ENCODE measurements at places on chromosomes 2 and 18.
A peak's percentile ranks its signal among the peaks of the same experiment; 100 is the strongest.

GRCh38 chr2:157307021-157307420, 18.6 kb downstream of the ERMN start:
- no peak for DNase-seq

GRCh38 chr2:189858291-189858690, 74.0 kb downstream of the PMS1 start:
- DNase-seq = no peak

GRCh38 chr2:143333168-143333791, 204.1 kb downstream of the ARHGAP15 start:
- no peak for DNase-seq

DNA sequence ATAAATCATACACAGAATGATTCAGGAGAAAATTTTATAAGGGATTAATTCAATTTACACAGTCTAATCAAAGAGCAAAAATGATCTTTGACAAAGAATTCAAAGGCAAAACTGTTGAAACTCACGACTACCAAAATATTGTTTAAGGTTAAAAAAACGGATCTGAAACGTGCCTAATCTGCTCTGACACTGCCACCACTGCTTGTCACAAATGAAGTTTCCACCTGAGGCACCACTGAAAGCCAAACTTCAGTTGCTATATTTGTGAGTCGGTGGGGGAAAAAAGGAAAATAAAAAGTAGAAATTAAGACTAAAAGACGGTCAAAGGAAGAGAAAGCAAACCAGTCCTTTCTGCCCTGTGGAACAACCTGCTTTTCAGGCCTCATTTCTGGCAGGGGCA, 140.6 kb upstream of the DNMT3A start:
- DNase-seq = no peak

DNA sequence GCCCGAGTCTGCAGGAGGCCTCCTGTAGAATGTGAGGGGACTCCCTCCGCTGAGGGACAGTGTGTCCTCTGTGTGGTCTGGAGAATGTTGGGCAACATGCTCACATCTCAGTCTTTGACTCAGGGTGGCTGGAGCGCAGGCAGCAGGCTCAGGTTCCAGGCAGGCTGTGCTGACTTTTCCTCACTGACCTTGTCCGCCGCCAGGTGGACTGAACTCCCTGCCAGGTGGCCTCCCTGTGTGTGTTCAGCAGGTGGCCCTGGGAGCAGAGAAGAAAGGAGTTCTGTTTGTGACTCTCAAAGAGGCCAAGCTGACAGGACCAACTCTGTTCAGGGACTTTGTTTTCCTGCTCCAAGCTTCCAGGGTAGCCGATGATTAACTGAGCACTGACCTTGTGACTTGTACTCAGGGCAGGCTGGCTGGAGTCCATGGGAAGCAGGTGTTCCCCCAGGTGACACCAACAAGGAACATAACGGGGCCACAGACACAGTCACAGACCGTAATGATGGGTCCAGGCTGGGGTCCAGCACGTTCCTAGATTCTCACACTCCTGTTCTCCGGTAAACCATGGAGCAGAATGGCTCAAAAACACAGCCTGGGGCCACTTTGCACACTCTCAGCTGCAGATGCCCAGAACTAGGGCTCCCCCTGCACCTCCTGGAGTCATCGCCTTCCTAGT, 439.8 kb downstream of the RNF144A start:
- DNase-seq = no peak

GRCh38 chr2:29293830-29294438, 178.7 kb downstream of the CLIP4 start:
- DNase-seq = peak; percentile 3

GRCh38 chr2:220847006-220847405, 725.1 kb downstream of the EPHA4 start:
- DNase-seq = no peak

- DNase-seq = no peak
Observed at GRCh38 chr2:37454851-37455762, 110.7 kb downstream of the QPCT start.

DNA sequence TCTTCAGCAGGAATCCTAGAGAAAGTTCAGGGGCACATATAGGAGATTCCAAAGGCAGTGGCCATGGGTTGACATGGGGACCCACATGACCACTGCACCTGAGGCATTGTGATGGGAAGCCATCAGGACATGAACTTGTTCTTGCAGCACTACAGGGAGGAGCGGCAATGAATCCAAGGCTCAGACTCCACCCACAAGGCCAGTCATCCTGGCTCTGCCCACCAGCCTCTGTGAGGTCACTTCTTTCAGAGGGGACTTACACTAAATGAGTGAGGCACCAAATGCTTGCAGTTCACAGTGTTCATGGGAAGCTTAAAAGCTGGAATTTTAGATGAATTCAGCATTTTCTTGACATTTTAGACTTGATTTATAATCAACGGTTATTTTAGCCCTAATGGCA, 254.2 kb downstream of the SETBP1 start:
- no peak for DNase-seq

GRCh38 chr2:43169987-43170386, 56.4 kb downstream of the ZFP36L2 start:
- DNase-seq = peak; percentile 70

GRCh38 chr18:72427721-72428120, 116.4 kb downstream of the CBLN2 start:
- DNase-seq = no peak

GRCh38 chr18:61772293-61772848, 120.4 kb downstream of the RNF152 start:
- DNase-seq = no peak

- DNase-seq = no peak
Observed at GRCh38 chr18:9066817-9067306, 35.6 kb upstream of the NDUFV2 start.

- DNase-seq = peak; percentile 43
Observed at GRCh38 chr18:79139206-79139605, 70.0 kb downstream of the ATP9B start.

- DNase-seq = no peak
Observed at GRCh38 chr2:54891909-54892308, 158.3 kb downstream of the RTN4 start.

GRCh38 chr2:80042635-80043034, 261.9 kb downstream of the LRRTM1 start:
- no peak for DNase-seq

DNA sequence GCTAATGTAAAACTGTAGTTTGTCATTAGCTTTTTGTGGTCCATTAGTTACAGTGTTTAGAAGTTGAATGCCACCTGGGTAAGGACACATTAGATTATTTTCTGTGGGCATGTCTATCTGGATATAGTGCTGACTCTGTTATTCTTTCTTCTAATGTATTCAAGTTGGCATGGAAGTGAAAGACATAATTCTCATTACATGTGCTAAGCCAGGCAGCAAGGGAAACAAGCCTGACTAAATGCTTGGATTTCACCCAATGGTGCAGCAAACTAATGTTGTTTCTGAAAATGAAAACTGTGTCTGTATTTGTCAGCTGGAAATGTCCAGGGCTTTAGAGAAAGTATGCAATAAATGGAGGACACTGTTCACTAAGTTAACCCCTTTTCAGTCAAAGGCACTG, 100.7 kb downstream of the NUP35 start:
- no peak for DNase-seq

DNA sequence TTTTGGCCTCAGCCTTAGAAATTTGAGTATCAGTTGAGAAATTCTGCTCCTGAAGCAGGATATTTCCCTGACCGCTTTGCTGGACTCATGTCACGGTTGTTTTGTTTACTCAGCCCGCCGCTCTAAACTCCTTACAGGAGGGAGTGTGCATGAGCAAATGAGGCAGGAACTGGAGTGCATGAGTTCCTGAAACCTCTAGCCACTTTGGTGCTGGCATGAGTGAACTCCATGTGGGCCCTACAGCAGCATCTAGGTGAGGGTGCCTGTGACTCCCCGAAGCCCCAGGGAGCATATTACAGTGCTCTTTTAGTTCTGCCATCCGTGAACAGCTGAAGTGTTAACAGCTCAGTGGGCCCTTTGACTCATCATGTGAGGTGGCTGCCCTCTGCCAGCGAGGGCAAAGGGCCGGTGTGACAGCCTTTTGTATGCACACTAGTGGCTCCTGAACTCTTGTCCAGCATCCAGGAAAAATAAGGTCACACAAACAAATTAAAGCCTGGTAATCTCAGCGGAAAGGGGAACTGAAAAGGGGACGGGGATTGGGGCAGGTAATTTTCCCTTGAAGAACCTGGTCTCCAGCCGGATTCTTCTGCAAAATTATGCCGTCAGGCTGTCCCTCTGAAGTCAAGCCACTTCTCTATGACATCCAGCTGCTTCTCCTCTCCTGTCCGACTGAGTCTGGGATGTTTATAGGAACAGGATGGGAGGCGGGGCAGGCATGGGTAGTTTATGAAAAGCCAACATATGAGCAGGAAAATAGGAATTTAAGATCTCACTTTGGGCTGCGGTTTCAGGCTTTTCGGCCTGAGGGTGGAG, 1668.7 kb downstream of the SUCLG1 start:
- DNase-seq = no peak

DNA sequence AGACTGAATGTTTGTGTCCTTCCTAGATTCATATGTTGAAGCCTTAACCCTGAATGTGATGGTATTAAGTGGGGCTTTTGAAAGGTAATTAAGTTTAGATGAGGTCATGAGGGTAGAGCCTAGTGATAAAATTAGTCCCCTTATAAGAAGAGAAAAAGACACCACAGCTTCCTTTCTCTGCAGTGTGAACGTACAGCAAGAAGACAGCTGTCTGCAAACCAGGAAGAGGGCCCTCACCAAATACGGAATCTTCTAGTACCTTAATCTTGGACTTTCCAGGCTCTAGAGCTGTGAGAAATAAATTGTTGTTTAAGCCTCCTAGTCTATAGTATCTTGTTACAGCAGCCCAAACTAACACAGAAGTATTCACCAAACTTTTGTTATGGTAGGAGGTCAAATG, 57.1 kb upstream of the CYTIP start:
- DNase-seq = no peak

DNA sequence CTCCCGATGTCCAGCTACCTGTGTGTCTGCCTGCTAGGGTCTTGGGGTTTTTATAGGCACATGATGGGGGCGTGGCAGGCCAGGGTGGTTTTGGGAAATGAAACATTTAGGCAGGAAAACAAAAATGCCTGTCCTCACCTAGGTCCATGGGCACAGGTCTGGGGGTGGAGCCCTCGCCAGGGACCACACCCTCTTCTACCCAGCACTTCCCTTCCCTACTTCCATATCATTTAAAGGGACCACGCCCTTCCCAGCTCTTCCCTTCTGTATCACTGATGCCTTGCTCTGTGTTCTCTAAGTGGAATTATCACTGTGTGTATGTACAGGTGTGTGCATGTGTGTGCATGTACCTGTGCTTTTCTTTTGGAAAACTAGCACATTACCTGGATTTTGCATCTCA, 6.3 kb downstream of the UGT1A1 start:
- DNase-seq = no peak

DNA sequence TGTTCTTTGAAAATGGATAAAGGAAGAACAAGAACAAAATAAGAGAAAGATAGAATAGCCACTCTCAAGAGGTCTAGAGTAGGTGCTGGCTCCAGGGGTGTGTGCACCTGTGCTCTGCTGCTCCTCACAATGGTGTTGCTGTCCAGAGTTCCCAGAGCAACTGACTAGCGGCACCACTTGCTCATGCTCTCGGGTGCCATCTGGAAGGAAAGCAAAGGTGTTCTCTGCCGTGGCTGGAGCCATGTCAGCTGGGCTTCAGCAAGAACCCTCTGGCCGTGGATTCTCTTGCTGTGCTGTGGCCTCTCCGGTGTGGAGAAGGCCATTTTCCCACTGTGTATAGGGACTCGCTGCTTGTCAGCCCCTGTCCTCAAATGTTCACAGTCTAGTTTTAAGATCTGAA, 114.6 kb upstream of the TEX51 start:
- DNase-seq = no peak

- no peak for DNase-seq
Observed at GRCh38 chr2:16635791-16636699, 29.6 kb downstream of the CYRIA start.

GRCh38 chr2:119466373-119466772, 34.7 kb downstream of the TMEM37 start:
- no peak for DNase-seq

DNA sequence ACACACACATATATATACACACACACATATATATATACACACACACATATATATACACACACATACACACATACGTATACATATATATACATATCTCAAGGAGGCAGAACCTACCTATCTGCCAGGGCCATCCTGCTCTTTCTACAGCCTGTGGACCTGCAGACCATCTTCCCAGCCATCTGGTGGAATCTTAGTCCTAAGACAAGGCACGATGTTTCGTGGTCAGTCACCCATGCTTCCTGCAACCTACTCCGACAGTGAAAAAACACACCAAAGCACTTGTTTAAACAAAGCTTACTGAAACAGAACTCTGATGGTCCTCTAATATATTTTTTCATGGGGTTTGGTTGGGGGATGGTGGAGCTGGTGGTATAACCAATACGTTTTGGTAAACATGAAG, 164.2 kb upstream of the ZNF521 start:
- DNase-seq = no peak

GRCh38 chr2:144279165-144279564, 240.8 kb downstream of the ZEB2 start:
- DNase-seq = no peak

DNA sequence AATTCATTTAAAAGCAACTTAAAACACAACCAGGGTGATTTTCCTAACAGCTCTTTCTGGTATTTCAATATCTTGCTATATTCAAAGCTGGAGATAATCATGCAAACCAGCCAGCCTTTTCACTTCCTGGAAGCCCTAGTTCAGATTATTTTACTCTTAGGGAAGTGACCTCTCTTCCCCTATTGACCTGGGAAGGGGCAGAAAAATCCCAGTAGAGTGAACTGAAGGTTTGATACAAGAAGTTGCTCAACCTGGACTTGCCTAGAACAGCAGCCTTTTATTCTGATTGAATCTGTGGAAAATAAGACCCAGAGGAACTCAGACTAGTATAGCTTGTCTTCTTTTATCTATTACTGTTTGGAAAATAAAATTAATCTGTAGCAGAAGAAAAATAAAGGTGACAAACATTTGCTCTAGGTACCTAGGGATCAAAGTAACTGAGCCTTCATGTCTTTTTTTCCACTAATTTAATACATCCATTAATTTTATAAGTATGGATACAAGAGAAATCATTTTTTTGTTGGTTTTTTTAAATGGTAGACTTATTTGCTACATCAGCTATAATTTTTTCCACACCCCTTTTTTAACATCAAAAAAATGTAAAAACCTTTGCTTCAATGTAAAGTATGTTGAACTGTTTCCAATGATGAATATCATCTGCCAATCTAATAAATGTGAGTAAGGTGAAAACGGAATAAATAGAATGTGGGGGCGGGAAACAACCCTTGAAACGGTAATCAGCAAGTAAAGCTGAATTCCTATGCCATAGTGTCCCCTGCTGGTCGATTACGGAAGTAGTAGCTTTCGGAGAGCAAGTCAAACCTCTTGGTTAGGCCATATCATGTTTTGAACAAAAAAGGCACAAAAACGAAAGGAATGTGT, 629.9 kb downstream of the NRXN1 start:
- peak; percentile 12 for DNase-seq

DNA sequence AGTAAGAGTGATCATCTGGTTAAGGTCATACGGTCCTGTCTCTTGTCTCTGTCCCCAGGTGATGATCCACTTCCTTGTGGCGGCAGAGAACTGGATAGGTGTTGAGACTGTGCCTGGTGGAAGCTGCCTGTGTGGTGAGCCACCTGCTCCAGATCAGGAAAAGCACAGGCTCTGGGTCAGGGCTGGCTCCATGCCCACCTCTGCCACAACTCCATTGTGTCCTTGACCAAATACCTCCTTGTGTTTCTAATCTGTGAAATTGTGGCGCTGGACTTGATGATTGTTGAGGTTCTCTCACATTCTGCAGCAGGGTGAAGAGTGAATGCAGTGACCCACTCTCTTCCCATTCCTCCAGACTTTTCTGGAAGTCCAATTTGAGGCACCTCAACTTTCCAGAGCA, 45.7 kb upstream of the EN1 start:
- no peak for DNase-seq

- DNase-seq = no peak
Observed at GRCh38 chr18:48815179-48815515, 135.6 kb downstream of the SMAD7 start.
